Iris pigment epithelial cell (primary cell): ENCODE measurements at places on chromosomes 1 and 21.

DNA sequence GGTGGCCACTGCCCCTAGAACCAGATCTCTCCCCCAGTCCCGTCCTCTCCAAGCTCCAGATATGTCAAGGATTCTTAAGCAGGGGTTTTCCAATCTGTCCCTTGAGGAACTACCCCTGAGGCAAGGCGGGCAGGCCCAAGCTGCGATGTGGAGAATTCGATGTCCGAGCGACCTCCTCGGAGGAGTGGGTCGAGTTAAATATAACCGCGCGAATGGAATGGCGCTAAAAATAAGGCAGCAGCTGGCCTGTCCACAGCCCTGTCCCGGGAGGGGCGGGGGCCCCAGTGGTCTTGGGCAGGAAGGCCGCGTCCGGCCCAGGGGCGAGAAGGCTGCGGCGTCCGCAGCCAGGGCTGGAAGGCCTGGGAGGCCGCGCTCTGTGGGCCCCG lies 5.8 kb upstream of the FOXD3 start:
- no peak for DNase-seq

- no peak for DNase-seq
Observed at GRCh38 chr1:183186841-183187240, 777 bp downstream of the LAMC2 start.

DNA sequence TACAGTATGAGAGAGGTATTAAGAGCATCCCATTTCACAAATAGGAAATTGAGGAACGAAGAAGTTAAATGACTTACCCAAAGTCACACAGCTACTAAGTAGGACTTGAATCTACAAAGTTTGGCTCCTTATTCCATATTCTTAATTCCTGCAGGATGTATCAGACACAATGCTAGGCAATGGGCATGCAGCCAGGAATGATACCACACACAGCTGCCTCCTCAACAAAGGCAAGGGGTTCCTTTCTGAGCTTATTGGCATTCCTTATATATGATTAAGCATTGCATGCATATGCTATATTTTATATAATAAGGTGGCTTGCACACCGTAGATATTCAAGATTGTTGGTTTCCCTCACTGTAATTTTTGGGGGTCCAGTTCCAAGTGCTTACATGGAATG lies 34.2 kb upstream of the JUN start:
- peak; percentile 89 for DNase-seq

DNA sequence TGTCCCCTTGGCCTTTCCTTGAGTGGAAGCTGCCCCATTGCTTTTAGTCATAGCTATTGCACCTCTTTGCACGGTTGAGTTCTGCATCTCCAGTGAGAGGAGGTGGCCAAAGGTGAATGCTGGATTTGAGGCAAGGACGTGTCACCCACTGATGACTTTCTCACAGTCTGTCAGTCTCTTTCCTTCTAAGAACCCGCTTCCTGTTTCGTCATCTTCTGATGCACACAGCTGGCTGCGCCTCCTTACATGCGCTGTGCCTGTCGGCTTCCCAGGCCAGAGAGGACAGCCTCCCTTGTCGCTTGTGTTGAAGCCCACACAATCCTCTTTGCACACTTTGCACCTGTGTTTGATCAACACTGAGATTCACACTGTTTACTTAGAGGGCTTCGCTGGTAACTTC lies 41.8 kb upstream of the PWP2 start:
- peak; percentile 85 for DNase-seq

DNA sequence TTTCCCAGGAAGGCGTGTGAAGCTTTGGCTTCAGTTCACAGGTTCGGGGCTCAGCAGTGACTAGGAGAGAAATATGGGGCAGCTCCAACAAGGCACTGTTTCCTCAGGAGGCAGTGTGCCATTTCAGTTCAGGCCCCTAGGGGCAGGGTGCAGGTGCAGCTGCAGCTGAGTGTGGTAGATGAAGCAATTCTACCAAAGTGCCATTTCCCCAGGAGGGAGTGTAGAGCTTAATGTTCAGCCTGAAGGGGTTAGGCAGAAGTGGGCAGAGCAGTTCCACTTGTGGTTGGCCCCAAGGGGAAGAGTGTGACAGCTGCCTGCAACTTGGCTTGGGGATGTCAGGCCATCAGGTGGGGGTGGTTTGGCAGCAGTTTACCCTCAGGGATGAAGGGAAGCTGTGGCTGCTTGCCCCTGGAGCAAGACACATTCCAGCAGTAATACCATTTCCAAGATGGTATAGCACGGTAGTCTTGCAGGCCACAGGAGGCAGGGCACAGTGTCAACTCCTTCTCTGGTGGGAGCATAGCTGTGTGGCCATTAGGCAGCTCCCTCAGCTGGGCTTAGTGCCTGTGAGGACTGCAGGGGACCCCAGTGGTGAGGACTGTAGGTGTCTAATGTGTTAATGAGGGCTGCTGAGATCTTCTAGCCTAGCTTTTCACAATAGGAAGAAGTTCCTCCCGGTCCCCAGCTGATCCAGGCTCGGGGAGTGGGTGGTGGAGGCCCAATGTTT lies 34.7 kb downstream of the RGSL1 start:
- no peak for DNase-seq

DNA sequence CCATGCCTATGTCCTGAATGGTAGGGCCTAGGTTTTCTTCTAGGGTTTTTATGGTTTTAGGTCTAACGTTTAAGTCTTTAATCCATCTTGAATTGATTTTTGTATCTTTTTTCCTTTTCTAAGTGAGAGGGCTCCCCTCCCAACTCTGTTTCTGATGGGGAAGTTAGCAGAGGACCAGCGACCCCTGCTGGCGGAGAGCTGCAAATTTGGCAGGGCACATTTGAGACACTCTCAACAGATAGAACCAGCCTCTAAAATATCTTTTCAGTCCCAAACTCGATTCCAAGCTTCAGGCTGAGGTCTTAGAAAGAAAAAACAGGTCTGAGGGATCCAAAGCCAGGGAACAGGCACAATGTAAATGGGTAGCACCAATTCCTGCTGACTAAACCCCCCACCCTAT lies 32.5 kb downstream of the LRRC3 start:
- peak; percentile 50 for DNase-seq

DNA sequence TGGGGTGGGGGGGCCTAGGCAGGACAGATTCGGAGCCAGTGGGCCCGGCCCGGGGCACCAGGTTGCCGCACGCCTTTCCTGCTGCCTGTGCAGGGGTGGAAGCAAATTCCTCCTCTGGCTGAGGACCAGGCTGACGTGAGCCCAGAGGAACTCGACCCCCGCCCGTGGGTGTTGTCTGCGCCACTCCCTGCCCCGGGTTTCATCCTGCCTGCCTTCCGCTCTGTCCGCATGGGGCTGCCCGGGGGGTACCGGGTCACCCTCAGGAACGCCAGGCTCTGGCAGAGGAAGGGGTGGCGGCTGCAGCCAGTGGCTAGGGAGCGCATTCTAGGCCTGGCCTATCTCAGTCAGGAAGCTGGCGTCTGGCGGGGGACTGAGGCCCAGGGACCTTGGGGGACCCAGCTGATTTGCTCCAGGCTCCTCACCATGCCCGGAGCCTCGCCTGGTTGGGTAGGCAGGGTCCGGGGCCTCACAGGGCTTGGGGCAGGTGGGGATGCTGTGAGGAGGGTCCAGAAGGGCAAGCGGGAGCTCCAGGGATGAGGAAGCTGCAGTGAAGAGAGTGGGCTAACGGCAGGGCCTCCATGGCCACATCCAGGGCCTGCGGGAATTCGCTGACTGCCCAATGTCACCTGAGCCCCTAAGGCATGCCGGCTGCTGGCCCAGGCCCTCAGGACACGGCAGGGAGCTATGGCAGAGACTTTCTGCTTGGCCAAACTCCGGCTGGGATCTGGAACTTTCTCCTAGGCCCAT lies 2.4 kb upstream of the IBA57 start:
- DNase-seq = peak; percentile 49

DNA sequence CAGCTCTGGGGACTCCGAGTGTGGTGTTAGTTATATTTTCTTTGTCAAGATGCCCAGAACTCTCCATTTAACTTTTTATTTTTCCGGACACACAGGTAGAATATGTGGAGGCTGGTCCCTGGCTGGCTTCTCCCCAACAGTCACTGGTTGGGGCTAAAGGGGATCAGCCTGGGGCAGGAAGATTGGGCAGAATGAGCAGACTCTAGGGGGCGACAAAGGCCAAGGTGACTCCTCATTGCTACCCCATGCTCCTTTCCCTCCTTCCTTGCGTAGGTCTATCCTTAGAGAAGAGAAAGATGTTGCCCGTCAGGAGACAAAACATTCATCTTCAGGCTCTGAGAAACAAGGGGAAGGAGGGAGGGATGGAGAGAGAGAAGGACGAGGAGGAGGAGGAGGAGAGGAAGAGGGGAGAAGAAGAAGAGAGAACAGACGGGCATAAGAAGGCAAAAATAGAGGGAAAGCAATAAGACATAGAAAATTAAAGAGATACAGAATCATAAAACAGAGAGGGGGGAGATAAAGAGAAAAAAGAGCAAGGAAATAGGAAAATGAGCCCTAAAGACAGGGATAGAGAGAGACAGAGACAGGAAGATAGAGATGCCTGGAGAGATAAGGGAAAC lies 89.9 kb downstream of the FOXD2 start:
- DNase-seq = peak; percentile 34

- peak; percentile 30 for DNase-seq
Observed at GRCh38 chr1:192159781-192160180, 1.5 kb downstream of the RGS18 start.

GRCh38 chr1:59779949-59780348 lies 34.8 kb upstream of the HOOK1 start:
- no peak for DNase-seq

DNA sequence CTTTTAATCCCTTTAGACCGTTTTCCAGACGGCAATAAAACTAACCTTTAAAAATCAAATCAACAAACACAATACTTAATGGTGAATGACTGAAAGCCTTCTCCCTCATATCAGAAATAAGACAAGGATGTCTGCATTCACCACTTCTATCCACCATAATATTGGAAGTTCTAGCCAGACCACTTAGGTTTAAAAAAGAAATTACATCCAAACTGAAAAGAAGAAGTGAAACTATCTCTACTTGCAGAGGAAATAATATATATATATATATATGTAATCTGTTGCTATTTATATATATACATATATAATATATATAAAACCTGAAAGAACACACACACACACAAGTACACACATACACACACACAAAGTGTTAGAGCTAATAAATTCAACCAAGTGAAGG lies 100.4 kb downstream of the BRINP3 start:
- no peak for DNase-seq

DNA sequence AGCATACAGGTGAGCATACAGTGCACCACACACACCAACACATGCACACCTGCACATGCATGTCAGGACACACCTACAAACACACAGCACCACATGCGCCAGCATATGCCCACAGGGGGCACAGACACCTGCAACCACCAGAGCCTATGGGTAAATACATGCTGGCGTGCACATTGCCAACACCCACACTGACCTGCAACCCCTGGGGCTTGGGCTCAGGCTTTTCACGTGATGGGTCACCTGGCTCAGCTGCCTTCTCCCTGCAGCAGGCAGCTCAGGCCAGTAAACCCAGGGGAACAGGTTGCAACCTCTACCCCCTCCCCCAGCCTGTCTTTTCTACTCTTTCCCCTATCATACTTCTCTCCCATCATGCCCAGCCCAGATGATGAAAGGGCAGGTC lies 8.1 kb downstream of the CD247 start:
- no peak for DNase-seq

DNA sequence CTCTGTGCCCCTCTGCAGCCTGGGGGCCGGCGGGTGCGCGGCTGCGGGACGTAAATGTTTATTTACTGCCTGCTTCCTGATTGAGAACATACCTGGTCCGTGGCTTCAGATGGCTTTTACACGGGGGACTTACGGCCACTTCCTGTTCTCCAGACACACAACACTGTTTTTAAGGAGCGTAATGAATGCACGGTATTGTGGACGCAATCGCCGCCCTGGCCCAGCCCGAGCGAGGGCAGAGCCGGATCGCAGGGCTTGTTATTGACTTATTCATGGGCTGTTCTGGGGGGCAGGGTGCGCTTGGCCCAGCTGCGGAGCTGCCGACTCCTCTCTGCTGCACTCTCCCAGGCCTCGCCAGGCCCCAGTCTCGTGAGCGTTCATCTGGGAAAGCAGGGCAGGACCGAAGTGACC lies 52.8 kb upstream of the ACTRT2 start:
- no peak for DNase-seq

DNA sequence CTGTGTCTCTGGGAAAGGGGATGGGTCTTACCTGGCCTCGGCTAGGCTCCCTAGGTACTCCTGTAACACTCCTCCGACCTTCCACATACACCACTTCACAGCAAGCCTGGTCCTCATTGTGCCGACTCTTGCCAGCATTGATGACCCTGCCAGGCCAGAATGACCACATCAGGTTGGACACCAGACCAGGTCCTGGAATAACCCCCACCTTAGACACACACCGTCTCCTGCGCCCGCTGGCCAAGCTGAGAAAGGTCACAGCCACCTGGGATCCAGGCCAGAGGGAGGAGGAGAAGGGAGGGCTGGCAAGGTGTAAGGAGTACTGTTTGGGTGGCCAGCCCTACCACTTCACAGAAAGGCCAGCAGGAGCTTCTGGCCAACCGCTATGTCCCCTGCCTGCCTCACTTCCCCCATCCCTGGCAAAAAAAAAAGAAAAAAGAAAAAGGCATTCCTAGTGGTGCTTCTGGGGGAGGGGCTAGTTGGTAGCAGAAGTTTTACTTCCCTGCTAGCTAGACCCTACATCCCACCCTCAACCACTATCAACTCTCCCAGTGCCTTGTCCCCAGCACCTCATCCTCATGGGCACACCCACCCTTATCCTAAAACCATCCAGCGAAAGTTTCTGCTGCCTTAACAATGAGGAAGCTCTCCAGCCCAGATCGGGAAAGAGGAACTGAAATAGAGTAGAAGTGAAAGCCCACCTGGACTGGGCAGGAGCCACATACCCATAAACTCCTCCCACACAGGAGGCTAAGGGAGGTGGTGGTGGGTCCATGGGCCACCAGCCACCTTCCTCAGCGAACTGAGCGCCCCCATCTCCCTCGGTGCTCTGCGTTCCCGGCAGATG lies 1.4 kb downstream of the PPM1J start:
- no peak for DNase-seq

DNA sequence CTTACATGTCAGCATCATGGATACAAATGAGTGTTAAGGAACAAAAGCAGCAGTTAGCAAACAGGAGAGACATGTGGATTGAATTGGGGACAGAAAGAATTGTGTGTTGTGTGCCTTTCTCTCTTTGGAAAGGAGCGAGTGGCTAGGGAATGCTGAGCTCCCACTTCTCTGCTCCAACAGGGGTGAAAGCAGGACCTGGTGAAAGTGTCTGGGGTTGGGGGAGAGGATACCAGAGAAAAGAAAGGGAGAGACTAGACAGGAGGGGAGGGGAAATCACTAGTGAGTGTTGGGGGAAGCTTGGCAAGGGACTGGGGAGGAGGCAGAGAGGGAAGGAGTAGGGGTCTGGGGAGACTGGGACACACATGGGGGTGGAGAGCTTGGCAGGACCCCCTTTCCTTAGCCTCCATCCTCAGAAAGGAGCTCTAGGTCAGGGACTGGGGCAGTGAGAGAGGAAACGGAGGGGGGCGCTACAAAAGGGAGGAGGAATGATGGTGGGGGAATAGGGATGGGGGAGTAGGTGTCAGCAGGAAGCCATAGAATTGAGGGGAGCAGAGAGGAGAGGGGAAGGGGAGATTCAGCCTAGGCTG lies 2.2 kb downstream of the KIRREL1 start:
- no peak for DNase-seq
